Choroid plexus epithelial cell (primary cell): ENCODE measurements at places on chromosomes 11 and 22.
A peak's percentile ranks its signal among the peaks of the same experiment; 100 is the strongest.

DNA sequence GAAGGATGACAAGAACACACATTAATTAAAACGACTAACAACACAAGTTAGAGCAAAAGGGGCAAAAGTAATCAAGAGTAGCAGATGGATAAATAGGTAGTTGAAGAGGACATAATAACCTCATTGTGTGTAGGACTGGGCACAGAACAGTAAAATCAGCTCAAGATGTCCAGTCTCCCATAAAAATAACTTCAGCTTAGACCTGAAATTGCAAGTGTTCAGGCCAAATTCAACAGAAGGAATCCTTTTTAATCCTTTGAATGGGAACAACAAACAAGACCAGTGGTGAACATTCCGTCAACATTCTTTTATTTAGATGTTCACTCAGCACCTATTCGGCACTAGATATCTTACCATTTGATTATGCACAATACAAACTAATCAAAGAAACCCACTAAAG is 4.4 kb downstream of the MTMR2 start:
- DNase-seq = no peak

DNA sequence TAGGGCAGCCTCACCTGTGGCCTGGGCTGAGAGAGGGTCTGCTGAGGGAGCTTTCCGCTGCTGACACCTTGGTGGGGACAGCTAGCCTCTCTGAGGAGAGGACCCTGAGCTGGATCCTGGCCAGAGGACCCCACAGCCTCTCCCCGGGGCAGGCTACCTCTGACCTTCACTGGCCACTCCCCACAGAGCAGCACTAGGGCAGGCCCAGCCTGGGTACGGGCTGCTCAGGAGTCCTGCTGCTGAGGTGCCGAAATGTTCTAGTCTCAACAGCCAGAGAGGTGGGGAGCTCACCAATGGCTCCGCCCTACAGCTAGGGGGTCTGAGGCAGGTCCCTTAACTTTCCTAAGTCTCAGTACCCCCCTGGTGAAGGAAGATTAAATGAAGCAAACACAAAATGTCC is 47.5 kb downstream of the SGSM3 start:
- DNase-seq = no peak

GRCh38 chr11:117384045-117384444 is 56.4 kb downstream of the CEP164 start:
- DNase-seq = peak; percentile 85

GRCh38 chr22:45254789-45255278 is 14.1 kb upstream of the KIAA0930 start:
- DNase-seq = no peak

DNA sequence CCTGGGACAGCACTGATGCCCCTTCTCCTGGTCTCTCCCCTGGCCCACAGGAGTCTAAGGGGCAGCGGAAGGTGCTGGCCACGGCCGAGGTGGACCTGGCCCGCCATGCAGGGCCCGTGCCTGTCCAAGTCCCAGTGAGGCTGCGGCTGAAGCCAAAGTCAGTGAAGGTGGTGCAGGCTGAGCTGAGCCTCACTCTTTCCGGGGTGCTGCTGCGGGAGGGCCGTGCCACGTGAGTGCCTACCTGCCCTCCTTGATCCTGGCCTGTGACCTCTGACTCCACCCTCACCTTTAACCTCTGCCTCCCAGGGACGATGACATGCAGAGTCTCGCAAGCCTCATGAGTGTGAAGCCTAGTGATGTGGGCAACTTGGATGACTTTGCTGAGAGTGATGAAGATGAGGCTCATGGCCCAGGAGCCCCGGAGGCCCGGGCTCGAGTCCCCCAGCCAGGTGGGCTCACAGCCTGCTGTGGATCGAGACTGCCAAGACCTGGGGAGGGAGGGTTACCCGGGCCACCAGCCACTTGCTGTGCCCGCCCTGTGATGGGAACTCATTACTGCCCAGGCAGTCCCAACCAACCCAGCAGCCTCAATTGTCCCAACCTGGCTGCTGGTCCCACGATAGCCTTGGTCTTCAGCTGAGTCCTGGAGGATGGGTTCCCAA is 4.3 kb downstream of the EHBP1L1 start:
- no peak for DNase-seq

GRCh38 chr22:35407362-35407761 is 7.4 kb downstream of the MCM5 start:
- DNase-seq = no peak

DNA sequence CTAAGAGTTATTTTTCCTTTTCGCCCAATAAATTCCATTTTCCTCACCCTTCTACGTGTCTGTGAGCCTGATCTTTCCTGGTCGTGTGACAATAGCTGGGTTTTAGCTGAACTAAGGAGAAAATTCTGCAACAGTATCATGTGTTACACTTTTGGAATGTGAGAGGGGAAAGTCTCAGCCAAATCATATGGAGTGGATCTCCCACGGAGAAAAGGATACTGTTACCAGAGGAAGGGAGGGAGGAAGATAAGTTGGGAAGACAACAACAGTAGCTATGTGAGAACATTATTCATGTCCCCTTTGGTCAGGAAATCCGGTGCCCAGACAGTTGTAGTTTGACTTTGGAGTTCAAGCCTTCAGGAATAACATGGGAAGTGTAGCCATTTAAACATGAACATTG is 584.0 kb upstream of the RAG2 start:
- DNase-seq = no peak

DNA sequence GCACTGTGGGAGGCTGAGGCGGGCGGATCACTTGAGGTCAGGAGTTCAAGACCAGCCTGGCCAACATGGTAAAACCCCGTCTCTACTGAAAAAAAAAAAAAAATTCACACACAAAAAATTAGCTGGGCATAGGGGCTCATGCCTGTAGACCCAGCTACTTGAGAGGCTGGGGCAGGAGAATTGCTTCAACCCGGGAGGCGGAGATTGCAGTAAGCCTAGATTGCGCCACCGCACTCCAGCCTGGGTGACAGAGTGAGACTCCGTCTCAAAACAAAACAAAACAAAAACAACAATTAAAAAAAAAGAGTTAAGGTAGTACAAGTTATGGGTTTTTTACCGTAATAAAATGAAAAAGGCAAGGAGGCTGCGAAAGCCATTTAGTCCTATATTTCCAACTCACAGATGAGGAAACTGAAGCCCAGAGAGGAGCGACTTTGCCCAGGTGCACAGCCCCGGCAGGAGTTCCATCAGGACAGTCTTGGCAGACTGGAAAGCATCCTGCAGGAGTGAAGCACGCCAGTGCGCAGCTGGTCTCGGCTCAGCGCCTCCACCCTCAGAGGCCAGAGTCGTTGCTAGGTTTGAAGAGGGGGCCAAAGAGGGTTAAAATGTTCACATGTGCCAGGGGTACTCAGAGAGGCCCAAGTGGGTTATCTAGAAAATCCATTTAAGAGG is 3.8 kb upstream of the FADS3 start:
- no peak for DNase-seq
